NCI-H1417 treated with DMSO at 0.1 percent for 48 hours (cell line): ENCODE measurements at places on chromosomes 5 and 9.

- no peak for DNase-seq
These were observed 164.5 kb upstream of the NFIB start for GRCh38 chr9:14478175-14479162.

GRCh38 chr5:112669328-112669963 is 68.2 kb upstream of the APC start:
- DNase-seq: no peak

DNA sequence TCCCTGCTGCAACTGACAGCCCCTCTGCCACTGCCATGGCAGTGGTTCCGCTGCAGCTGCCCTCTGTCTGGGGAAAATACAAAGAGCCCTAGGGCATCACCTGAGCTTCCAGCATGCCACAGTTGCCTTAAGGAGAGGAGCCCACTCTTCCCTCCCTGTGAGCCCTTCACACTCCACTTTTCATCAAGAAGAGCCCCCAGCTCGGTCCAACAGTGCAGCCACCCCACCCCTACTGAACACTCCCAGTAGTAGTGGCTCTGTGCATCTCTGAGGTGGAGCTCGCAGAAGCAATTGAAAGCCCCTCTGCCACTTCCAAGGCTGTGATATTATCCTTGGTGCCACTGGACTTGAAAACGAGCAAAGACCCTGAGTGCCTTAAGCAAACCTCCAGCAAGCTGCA is 696.8 kb upstream of the COX7C start:
- DNase-seq: no peak

DNA sequence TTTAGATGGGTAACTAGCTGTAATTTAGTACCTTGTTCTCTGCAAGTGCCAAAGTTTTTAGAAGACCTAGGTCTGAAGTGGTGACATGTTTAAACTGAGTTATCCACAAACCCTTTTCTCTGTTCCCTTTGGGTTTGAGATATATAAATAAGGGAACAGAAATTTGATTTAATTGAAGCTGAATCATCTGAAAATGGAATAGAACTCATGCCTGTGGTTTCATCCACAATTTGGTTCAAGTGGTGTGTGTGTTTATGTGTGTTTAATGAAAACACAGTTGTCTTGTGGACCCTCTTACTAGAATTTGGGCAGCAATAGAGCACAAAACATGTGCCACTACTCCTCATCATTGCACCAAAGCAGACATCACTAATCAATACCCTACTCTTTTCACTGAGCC is 216.9 kb downstream of the GLIS3 start:
- no peak for DNase-seq

GRCh38 chr5:102999191-102999590 is 120.7 kb downstream of the GIN1 start:
- no peak for DNase-seq

DNA sequence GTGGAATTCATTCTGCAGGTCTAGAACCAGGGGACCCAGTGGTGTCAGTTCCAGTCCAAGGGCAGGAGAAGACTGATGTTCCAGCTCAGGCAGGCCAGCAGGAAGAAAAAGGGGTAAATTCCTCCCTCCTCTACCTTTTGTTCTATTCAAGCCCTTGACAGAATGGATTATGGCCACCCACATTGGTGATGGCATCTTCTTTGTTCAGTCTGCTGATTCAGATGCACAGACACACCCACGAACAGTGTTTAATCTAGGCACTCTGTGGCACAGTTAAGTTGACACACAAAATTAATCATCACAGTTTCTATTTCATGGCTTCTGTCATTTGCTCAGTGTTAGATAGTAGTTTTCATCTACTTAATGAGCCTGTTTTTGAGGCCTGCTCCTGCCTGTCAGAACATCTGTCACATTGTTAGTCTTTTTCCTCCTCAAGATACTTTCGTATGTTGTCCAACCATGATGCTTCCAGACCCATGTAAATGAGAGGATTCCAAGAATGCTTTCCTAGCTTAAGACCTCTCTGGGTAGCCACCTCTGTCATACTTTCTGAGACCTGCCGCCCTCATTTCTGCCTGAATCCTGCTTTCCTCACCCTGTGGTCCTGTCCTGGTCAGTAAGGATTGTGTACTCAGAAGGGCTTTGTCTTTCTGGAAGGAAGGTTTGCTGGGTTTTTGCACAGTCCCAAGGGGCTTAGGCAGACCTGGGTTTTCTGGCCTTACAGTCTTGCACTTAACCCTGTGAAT is 72.5 kb downstream of the SPIN1 start:
- no peak for DNase-seq

- DNase-seq: peak; percentile 8
These were observed at the start of gene EXOC3 for GRCh38 chr5:442335-443238. Gene EXOC3 (plus strand): TSS chr5:443176. CDS start chr5:446206, 3,030 bp downstream.

DNA sequence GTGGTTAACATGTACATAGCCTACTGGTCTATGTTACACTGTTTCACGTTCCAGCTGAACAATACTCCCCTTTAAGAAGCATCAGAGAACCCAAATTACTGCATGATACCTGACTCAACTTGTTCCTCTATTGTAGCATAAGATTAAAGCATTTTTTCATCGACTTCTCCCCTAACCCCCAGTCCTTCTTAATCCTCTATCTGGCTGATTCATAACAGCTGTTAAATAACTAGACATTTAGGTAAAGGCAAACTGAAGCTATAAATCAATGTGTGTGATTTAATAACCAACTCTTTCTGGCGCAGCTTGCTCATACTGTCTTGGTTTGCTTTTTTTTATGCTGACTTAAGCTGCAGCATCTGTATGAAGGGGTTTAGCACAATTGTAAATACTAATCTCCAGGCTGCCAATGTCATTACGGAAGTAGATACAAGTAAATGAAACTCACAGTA is 94.2 kb upstream of the MTAP start:
- DNase-seq: no peak

DNA sequence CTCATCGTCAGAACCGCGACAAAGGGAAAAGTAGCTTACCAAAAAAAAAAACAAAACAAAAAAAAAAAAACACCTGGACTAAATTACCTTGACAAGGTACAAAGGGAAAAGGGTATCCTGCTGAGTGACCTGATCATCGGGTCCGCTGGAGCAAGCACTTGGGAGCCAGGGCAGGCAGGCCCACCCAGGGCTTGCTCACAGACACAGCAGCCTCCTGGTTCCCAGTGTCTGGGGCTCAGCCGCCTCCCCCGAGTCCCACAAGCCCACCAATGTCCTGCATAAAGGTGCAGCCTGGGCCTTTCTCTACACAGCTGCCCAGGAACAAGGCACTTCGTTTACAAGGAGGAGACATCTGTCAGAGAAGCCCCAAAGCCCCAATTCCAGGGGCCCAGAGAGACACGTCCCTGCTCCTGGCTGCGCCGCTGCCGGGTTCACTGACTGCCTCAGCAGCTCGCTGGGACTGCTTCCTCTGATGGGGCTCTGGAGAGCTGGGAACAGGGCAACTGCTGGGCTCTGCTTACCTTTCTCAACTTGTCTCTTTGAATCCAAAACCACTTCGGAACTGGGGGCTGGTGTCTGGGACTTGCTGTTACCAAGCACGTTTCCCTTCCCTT is 63.4 kb downstream of the GOLM1 start:
- no peak for DNase-seq

DNA sequence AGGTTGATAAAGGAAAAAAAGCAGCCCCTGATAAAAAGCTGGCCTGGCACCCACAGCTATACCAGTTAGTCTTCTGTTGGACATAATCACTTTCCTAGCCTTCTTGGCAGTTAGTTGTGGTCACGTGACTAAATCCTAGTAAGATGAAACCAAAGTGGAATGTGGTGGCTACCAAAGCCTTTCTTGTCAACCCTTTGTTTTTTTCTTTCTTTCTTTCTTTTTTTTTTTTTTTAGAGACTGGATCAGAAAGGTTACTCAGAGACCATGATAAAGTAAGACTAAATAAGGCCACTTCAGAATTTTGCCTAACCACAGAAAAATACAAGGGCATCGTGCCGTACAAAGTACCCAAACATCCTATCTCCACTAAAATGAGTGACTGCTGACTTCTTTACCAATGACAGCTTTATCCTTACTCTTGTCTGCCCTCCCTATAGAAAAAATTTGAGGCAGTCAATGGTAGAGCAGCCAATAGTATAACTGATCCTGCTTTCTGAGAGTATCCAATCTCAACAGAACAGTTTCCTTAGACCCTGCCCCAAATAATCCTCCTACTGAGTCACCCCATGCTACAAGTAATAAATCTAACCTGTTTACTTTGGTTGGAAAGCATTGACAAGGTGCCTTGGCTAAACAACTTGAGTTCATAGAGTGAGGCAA is 14.2 kb upstream of the KIF27 start:
- no peak for DNase-seq

DNA sequence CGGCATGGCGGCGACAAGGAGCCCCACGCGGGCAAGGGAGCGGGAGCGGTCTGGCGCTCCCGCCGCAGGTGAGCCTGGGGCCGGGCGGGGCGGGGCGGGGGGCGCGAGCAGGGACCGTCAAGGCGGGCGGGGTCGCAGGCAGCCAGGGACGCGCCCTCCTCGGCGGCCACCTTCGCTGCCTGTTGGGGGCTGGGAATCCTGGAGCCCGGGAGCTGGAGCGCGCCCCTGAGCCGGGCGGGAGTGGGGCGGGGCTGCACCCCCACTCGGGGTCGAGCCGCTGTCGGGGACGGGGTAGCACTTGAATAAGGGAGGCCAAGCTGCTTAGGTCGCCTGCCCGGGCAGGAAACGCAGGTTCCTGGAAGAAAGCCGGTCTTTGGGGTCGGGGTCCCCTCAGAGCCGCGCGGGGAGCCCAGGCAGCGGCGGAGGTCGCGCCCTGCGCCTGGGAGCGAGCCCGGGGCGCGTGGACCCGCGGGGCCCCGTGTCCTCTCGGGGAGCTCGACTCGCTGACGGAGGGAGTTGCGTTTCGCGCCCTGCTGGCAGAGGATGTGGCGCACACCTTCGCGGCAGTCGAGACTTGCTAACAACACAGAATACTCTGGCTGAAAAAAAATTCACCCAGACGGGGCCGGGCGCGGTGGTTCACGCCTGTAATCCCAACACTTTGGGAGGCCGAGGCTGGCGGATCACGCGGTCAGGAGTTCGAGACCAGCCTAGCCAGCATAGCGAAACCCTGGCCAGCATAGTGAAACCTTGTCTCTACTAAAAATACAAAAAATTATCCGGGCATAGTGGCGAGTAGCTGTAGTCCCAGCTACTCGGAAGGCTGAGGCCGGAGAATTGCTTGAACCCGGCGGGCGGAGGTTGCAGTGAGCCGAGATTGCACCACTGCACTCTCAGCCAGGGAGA is 552 bp downstream of the OTULINL start:
- DNase-seq: no peak

DNA sequence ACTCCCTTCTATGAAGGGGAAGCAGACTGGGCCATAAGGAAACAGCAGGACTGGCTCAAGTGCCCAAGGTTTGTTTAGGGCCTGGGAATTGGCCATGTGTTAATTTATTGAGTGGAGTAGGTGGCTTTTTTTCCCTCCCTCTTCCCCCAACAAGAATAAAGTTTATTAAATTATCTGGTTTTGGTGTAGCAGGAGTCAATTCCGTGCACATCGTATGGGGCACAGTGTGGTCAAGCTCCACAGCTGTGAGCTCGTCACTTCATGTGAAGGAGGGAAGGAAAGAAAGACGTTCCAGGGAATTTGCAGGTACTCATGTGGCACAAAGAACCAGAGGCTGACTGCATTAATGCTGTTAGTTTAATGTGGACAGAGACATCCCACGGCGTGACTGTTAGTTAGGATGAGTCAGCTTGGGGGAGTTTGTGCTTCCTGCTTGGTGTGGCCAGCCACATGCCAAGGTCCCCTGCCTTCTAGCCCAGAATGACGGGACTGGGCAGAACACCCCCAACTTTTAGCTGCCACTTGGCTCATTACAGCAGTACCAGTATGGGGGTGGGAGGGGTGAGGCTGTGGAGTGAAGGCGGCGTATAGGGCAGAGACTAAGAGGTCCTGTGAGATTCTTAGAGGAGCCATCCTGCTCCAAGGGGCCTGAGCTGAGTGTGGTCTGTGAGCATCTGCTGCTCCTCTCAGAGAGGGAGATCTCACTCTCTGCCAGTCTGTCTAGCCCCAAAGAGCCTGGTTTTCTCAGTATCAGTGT is 33.2 kb downstream of the CSF1R start:
- DNase-seq: no peak

DNA sequence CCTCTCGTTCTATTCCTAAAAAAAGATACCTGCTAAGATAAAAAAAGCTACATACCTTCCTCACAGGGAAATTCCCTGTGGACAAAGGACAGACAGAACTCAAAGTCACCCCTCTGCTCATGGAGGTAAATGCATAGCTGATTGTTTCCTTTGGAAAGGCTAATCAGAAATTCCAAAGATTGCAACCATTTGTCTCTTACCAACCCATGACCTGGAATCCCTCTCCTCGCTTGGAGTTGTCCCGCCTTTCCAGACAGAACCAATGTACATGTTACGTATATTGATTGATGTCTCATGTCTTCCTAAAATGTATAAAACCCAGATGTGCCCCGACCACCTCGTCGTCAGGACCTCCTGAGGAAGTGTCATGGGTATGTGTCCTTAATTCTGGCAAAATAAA is 49.2 kb upstream of the LIFR start:
- DNase-seq: no peak

- no peak for DNase-seq
These were observed 25.9 kb upstream of the CFAP157 start for GRCh38 chr9:127680846-127681245.

DNA sequence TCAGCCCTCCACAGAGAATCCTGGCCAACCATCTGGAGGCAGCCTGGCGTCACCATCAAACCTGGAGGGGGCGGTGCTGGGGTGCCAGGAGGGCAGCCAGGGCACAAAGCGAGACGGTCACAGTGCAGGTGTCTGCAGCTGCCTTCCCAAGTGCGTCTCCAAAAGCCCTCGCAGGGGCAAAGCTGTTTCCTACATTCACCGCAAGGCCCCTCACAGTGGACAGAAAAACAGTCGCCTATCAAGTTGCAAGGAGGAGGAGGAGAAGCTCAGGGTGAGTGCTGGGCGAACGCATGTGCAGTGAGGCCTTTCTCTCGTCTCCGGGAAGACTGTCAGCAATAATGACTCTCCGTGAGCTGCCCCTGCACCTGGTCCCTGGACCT is 18.0 kb upstream of the LHX3 start:
- DNase-seq: no peak

- no peak for DNase-seq
These were observed 75.4 kb upstream of the S1PR3 start for GRCh38 chr9:88915916-88916315.

- DNase-seq: no peak
These were observed 29.2 kb downstream of the MAT2B start for GRCh38 chr5:163534492-163535094.

- no peak for DNase-seq
These were observed 154.6 kb downstream of the COL23A1 start for GRCh38 chr5:178435321-178436238.

DNA sequence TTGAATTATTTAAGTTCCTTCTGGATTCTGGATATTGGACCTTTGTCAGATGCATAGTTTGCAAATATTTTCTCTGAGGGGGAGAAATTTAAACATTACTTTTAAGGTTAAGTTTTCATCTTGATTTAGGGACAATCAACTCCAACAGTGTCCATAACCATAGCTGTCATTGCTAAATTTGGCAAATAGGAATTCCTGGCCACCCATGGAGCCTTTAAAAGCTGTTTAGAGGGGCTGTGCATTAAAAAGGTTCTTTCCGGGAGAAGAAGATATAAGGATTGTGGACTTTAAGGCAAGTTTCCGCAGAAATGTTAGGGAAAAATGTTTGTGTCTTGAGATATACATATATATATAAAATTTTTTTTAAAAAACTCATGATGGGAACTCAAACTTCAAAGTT is 339.7 kb downstream of the ADAMTS6 start:
- no peak for DNase-seq
